Effector CD8-positive, alpha-beta T cell (primary cell): ENCODE measurements at places on chromosomes 3 and 15.

DNA sequence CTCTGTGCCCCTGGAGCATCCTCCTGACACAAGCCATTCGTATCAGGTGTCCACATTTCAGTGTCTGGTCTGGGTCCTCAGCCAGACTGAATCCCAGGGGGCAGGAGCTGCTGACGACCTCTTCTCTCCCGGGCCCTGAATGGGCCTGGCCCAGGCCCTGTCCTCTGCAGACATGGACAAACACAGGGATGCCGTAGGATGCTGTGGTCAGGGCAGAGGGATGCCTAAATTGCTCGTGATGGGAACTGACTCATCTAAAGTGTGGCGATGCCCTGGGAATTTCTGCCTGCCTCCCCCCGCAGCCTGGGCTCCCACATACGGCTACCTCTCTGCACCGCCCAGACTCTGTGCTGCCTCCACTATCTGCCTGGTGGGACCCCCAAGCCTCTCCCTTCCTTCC is 58.5 kb upstream of the CTSH start:
- no peak for DNase-seq

DNA sequence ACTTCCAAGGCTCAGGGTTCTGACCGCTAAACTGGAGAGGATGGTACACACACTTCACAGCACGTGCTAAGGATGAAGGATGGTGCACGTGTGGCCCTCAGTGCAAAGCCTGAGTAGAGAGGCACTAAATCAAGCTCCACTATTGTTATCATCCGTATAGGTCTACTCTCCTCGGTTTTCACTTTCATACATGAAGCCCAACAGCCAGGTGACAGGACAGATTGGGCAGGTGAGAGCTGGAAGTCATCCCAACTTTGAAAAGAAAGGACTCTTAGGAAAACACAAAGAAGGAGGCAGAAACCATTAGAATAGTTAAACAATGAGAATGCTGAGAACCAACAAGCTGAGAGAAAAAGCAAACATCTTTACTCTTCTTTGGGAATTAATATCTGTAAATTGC is 21.1 kb downstream of the MAGI1 start:
- no peak for DNase-seq

- no peak for DNase-seq
Measured at GRCh38 chr3:112416391-112417212, 82.7 kb downstream of the BTLA start.

DNA sequence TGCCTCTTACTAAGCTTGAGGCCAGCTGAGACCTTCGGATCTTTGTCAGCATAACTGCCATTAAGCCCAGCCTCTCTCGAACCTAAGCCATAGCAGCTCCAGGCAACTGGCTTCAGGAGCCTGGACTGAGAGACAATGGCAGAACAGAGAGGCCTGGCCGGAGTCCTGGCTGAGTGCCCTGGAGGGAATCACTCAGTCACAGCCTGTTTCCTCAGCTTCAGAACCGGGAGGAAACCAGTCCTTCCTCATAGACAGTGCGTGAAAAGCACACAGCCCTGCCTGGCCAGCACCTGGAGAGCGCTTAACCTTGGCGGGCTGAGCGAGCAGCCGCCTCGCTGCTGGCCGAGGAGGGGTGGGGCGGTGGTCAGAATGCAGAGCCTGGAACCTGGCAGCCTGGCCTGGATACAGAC is 21.6 kb downstream of the RNU5B-1 start:
- no peak for DNase-seq

- no peak for DNase-seq
Measured at GRCh38 chr15:63040954-63041353, 1.6 kb upstream of the TPM1 start.

- DNase-seq, result no peak
Measured at GRCh38 chr3:63864965-63865327, 1.3 kb downstream of the ATXN7 start.

DNA sequence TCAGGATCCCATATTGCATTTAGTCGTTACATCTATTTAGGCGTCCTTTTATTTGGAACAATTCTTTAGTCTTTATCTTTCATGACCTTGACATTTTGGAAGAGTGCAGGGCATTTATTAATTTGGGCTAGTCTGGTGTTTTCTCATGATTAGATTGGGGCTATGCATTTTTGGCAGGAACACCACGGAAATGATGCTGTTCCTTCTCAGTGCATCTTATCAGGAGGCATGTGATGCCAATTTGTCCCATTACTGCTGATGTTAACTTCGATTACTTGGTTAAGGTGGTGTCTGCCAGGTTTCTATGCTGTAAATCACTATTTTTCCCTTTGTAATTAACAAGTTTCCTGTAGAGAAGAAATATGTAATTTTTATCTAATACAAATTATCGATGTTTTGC is 18.1 kb upstream of the VWA5B2 start:
- no peak for DNase-seq

DNA sequence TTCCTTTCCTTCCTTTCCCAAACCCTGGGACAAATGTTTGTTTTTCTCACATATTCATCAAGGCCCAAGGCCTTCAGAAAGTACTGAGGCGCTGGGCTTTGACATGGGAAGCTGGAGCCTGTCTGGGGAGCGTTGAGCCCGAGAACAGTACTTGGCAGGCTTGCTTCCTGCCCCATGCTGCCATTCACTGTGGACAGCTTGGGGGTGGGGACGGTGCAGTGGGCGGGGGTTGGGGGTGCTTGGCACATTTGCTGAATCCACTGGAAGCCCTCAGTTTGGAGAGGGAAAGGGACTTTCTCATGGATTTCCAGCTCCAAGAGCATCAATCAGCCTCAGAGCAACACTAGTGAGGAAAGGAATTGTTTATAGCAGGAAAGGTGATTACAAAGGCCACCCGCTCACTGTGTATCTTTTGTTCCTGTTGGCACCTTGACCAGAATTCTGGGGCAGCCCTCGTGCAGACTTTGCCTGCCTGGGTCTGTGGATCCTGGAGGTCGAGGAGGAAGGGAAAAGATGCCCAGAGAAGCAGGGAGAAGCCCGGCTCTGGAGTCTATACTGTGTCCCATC is 199.8 kb upstream of the RGMA start:
- no peak for DNase-seq

DNA sequence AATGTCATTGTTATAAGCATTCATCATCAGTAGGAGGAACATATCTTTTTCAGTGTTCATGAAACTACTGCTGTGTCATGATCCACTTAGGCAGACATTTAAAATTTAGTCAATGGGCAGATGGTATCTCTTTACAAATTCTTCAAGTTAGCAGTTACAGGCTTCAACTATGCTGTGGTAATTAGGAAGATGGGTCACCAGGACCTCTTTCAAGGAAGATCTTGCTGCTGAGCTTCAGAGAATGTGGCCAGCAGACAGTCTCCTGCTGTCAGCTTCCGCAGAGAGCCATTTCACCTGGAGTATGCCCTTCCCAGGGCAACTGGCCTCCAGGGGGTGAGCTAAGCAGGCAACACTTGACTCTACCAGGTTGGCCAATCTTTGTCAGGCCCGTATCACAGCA is 19.4 kb downstream of the IFT57 start:
- no peak for DNase-seq

GRCh38 chr15:98070137-98070536 is 109.6 kb downstream of the ARRDC4 start:
- no peak for DNase-seq

DNA sequence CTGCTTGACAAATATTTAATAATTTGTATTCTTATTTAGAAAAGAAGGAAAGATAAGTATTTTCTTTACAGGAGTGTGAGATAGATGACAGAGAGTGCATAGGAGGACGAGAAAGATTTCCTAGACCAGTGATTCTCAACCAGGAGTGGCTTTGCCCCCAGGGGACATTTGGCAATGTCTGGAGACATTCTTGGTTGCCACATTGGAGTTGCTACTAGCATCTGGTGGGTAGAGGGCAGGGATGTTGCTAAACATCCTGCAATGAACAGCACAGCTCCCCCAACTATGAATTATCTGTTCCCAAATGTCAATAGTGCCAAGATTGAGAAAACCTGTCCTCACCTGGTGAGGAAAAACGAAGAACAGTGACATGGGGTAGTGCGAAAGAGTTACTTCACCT is 30.8 kb upstream of the MINAR1 start:
- no peak for DNase-seq

DNA sequence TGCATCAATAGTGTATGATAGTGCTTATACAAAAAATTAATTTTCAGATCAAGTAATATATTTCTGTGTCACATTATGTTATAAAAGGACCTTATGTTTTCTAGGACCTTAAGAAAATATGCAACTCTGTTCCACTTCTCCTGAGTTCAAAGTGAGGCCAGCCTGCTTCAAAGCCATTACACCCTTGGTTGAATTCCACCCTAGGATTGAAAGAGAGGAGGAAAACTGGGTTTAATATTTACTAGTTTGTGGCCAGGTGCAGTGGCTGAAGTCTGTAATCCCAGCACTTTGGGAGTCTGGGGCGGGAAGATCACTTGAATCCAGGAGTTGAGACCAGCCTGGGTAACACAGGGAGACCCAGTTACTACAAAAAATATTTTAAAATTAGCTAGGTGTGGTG is 32.9 kb upstream of the NR1I2 start:
- no peak for DNase-seq

- DNase-seq, result no peak
Measured at GRCh38 chr15:70643783-70644125, 119.6 kb downstream of the UACA start.

GRCh38 chr3:149401926-149402310 is 24.5 kb upstream of the TM4SF1 start:
- no peak for DNase-seq

- DNase-seq, result no peak
Measured at GRCh38 chr3:154758109-154758868, 321.8 kb upstream of the MME start.

- no peak for DNase-seq
Measured at GRCh38 chr15:52765785-52766184, 24.4 kb downstream of the ONECUT1 start.

DNA sequence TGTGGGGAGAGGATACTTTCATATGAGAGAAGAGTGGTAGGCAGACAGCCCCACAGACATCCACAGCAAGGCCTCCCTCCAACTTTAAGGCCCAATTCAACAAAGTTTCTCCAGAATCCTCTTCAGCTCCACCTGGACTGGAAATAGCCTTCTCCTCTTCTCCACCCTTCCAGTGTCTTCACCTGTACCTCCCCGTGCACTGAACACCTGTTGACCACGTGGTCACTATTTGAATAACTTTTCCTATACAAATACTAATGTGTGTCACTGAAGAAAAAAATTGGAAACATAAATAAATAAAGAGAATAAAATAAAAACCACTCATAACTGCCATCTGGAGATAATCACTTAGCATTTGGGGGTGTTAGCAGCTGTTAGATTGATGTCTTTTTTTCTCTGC is 52.9 kb downstream of the CCNL1 start:
- DNase-seq, result no peak

GRCh38 chr3:151726016-151726415 is 7.7 kb upstream of the AADACL2 start:
- DNase-seq, result no peak

DNA sequence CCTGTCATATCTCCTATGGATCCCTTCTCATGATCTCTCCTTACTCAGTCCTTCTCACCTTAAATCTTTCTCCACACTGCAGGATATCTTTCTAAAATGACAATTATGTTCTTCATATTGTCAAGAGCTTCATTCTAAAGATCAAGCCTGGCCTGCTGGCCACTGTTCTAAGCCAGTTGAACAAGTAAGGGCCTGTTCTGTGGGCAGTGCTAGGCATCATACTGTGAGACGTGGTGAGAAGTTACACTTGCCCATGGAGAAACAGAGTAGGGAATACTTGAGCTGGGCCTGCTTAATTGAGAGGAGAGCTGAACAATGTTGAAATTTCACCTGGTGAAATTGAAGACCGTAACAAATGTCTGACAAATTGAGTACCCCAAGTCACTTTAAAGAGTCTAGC is 184.1 kb upstream of the RASGRP1 start:
- DNase-seq, result no peak

DNA sequence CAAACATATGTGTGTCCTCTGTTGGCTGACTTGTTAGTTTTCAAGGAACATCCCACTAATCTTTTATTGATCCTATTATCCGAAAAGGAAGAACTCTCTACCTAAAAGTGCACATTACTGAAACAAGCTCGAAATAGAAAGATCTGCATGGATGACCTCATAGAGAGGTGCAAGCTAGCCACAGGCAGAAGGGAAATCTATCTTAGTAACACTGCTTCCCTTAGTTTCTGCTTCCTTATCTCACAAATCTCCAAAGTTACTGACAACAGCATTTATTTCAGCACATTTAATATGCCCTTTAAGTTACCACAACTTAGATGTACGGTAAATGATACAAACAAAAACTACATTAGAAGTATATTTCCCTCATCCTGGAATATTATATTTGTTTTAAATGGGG is 285.1 kb upstream of the CCDC54 start:
- no peak for DNase-seq

GRCh38 chr3:108189440-108189839 is 32.8 kb downstream of the IFT57 start:
- no peak for DNase-seq

- DNase-seq, result no peak
Measured at GRCh38 chr15:72369964-72370363, 5.8 kb downstream of the HEXA start.

GRCh38 chr3:149670742-149671492 is 13.1 kb upstream of the WWTR1 start:
- DNase-seq, result no peak

- DNase-seq, result no peak
Measured at GRCh38 chr3:139236336-139236735, 107.5 kb upstream of the MRPS22 start.

DNA sequence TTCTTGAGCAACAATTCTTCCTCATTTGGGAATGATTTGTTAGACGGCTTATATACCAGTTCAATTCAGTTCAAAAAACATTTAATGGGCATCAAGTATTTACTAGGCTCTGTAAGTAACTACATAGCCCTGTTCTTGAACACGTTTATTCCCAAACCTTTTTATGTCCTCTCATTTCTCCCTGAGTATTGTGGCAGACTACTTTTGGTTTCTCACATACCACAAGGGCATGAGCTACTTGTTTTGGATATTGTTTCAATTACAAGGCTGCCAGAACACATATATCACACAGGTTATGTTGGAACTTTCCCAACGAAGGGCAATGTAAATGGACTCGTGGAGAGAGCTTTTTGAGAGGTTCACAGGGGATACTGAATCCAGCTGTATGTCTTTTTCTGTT is 363.8 kb upstream of the NAALADL2 start:
- DNase-seq, result no peak

DNA sequence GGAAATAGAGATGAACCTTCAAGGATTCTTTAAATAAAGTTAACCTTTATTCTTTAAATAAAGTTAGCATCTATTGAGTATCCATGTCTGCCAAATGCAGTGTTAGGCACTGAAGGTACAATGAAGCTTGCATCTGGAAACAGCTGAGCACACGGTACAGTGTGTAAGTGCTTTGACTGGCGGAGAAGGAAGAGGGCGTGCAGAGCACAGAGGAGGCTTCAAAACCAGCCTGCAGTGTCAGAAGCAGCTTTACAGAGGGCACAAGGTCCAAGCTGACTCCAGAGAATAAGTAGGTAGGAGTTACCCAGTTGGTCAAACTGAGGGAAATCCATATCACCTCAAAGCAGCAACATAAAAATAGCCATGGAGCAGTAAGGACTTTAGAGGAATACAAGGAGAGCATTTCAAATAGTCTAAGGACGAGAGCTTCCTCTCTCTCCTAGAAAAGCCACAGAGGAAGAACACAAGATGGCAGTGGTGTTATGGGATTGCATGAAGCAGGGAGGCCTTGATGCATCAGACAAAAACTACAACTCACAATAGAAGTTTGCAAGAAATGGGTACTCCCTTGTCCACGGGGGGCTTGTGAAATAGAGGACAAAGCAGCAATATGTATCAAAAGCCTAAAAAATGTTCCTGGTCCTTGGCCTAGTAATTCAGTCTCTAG is 60.3 kb upstream of the PPP2R3A start:
- DNase-seq, result no peak
